ENCODE measurements at places on chromosomes 5 and 9. TPM values are rescaled to one million over a fixed set of nuclear protein-coding genes. Genes with fewer than 3 reads are reported as not detected.

GRCh38 chr9:123174887-123175518 lies 93.4 kb downstream of the STRBP start:
- no peak for DNase-seq

- no peak for DNase-seq
Observed at GRCh38 chr9:94687451-94687850, 39.0 kb upstream of the AOPEP start.

- DNase-seq: peak; percentile 13
Observed at GRCh38 chr9:36924071-36924470, 110.0 kb downstream of the PAX5 start.

DNA sequence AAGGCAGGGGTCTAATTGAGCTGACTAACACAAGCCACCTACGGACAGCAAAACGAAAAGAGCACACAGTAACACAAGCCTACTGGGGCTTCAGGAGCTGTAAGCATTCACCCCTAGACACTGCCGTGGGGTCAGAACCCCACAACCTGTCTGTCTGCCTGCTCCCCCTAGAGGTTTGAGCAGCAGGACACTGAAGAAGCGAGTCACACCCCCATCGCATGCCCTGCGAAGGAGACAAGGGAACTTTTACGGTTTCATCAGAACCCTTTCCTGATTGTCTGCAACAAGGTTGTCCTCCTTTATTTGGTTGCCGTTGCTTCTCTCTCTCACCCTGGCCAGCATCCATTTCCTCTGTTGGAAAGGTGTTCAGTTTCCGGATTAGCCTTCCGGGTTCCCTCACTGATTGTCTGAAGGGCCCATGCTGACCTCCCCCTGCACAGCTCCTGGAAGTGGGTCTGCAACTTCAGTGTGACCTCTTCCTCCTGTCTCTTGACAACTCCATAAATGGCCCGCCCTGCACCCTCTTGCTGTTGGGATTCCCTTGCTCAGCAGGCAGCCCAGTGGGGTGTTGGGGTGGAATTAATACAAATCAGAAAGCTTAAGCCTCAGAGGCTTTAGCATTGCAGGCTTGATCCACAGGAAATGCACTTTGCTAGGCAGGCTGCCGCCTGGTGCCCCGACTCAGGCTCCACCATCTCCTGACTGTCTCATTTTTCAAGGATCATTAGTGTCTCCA lies 258.9 kb upstream of the TLE4 start:
- no peak for DNase-seq

DNA sequence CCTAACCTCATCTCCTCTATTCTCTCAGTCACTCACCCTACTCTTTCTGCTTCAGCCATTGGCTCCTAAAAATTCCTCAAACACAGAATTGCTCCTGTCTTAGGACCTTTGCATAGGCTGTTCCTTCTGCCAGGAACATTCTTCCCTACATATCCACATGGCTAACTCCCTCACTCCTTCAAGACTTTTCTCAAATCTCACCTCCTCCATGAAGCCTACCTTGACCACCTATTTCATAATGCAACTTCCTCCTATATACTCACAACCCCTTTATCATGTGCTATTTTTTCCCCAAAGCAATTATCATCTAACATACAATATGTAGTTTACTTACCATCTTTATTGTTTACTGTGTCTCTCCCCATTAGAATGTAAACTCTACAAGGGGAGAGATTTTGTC lies 45.8 kb downstream of the ARL15 start:
- no peak for DNase-seq

GRCh38 chr9:17630531-17630949 lies 51.7 kb downstream of the SH3GL2 start:
- no peak for DNase-seq

- no peak for DNase-seq
Observed at GRCh38 chr5:158765407-158765806, 334.3 kb downstream of the EBF1 start.

DNA sequence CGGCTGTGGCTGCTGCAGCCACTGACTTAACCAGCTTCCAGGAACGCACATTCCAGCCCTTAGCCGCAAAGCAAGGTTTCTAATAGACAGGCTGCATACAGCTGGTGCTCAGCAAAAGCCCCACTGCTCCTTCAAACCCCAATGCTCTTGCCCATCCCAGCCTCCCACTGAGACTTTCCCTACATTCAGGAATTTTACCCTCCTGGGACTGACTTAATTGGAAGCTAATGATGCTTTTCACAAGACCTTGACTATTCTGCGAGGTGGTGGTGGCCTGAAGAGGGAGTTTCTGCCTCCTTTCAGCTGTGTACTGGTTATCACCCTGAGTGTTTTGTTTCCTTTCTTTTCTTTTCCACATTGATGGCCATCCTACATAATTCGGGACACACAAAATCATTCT lies 164.9 kb upstream of the IRX1 start:
- DNase-seq: no peak

DNA sequence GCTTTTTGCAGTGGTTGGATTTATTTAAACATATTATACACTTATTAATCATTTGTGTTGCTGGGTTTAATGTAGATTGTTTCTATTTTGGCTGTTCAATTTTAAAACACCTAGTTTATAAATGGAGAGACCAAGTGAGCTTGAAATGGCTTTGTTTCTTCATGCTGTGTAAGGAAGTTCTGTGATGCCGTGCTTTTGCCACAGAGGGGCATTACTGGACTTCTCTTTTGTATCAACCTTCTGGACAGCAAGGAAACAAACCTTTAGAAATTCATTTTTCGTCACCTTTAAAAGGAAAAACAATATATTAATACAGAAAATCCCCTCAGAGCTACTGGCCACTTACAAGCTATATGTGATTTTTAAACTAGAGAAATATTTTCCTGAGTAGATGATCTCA lies 81.9 kb downstream of the DMRTA1 start:
- DNase-seq: peak; percentile 63

DNA sequence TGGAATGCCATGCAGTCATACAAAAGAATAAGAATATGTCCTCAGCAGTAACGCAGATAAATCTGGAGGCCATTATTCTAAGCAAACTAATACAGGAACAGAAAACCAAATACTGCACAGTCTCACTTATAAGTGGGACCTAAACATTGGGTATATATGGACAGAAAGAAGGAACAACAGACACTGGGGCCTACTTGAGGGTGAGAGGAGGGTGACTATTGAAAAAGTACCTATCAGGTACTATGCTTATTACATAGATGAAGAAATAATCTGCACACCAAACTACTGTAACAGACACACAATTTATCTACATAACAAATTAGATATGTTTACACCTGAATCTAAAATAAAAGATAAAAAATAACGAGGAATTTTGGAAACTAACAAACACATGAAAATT lies 38.8 kb downstream of the MEIKIN start:
- no peak for DNase-seq

DNA sequence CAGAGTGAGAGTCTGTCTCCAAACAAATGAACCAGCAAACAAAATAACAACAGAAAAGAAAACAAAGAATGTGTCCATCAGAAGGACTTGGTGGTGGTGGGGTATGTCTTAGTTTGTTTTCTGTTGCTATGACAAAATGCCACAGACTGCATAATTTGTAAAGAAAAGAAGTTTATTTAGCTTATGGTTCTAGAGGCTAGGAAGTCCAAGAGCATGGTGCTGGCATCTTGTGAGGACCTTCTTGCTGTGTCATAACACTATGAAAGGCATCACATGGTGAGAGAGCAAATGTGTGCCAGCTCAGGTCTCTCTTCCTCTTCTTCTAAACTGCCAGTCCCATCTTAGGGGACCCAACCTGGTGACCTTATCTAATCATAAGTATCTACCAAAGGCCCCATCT lies 10.5 kb downstream of the NPR3 start:
- DNase-seq: no peak

DNA sequence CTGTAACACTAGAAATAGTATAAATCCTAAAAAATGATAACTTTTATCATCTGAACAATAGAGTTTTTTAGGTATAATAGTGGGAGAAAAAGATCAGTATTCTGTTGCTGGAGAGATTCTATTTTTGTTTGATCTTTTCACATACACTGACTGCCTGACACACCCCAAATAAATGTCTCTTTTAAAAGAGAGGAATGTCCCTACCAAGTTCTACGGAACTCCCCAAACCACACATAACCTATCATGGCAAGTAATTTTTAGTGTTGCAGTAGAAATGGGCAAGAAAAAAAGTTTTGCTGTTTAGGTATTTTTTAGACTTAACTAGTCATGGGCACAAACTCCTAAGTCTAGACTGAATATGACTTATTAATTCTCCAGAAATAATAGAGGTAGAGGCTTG lies 139.1 kb downstream of the ELAVL2 start:
- no peak for DNase-seq

DNA sequence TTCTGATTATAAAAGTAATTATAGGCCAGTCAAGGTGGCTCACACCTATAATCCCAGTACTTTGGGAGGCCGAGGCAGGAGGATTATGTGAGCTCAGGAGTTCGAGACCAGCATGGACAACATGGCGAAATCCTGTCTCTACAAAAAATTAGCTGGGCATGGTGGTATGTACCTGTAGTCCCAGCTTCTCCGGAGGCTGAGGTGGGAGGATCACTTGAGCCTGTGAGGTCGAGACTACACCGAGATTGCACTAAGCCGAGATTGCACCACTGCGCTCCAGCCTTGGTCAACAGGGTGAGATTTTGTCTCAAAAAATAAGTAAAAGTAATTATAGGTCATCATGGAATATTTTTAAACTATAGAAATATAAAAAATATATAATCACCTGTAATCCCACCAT lies 18.1 kb downstream of the IRF1 start:
- DNase-seq: no peak

DNA sequence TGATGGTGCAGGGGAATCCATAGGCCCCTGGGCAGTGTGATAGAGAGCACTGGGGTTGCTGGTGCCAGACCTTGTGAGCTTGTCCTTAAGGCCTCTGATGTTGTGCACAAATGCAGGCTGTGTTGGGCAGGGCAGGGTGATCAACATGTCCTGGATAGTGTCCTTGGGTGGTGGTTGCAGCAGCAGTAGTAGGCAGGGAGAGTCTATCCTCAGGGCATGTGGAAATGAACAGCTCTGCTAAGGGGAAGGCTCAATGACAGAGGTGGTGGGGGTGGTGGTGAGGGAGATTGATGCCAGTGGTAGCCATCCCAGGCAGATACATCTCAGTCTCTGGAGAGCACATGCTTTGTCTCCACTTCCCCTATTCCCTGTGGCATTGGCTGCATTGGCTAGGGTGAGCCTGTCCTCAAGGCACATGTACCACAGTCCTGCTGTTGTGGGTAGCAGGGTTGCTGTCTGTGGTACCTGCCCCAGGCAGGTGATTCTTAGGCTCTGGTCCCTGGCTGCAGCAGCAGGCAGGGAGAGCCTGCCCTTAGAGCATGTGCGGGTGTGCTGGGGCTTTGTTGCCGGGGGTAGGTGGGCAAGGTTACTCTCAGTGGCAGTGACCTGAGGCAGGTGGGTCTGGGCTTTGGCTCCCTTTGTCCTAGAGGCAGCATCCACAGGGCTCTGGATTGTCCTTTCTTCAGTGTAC lies 111.1 kb downstream of the WDR70 start:
- DNase-seq: no peak

DNA sequence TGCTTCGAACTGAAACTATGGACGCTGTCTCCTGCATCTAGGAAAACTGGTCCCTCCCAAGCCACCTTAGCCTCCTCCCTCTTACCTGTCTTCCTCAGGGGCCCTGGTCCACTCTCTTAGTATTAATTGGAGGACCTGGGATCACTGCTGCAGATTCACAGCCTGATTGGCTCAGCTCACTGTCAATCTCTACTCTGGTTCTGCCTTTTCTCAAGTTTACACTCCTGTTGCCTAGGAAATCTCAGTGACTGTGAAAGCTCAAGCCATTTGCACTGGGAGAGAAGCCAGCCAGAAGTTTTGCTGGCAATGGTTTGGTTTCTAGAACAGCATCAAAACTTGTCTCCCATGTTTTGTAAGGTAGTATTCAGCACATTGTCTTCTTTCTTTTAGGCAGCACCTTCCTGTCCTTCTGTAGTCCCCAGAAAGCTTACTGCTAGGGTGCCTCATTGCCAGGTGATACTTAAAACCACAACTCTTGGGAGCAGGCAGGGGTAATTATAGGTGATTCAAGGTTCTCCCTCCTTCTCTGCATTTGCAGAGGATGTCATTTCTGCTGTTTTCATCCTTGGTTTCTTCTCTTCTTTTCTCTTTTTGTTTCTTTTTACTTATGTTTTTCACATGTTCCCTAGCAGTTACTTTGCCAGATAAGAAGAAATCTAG lies at the start of gene CAPSL:
Gene CAPSL (minus strand): TSS at position 55 of the 660 bp plus-strand sequence. CDS start 17,502 bp downstream, outside the sequence.
- DNase-seq: peak; percentile 92

DNA sequence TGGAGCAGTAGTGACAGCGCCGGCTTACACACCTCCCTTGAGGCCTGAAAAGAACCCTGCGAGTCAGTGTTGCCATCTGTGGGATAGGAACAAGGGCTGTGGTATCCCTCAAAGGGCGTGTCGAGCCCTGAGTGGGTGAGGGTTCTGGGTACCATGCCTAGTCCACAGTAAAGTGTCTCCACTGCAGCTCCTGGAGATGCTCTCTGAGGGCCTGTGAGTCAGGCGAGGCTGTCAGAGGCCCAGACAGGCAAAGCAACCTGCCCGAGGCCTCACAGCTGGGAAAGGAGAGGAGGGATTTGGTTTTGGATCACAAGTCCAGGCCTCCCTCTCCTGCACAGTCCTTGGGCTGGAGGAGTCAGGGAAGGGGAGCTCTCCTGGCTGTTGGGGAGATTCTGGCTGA lies 6.1 kb downstream of the PRRX2 start:
- no peak for DNase-seq

DNA sequence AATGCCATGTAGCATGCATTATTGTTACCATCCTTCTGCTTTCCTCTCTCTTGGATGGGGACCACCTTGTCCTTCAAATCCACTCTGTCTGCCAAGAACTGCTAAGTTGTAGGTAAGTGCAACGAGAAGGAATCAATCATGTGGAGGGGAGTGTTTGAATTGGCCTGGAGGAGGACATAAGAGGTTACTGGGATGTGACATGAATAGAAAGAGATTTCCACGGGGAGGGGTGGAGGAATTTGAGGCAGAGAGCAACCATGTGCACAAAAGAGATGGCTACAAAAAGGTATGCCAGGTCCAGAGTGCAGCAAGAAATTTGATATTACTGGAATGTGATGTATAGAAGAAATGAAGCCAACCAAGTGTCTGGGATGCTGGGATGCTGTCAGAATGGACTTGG lies 648.9 kb upstream of the KLF4 start:
- no peak for DNase-seq

GRCh38 chr9:137127301-137128157 lies 11.4 kb upstream of the GRIN1 start:
- peak; percentile 50 for DNase-seq

GRCh38 chr5:1667648-1668140 lies 131.9 kb downstream of the MRPL36 start:
- DNase-seq: no peak

- no peak for DNase-seq
Observed at GRCh38 chr5:19855031-19855430, 133.0 kb downstream of the CDH18 start.

- DNase-seq: no peak
Observed at GRCh38 chr5:117880932-117881331, 1107.4 kb downstream of the DTWD2 start.

- no peak for DNase-seq
Observed at GRCh38 chr9:73780916-73781315, 629.3 kb downstream of the ANXA1 start.

GRCh38 chr5:64487283-64487682 lies 18.5 kb upstream of the RGS7BP start:
- no peak for DNase-seq

GRCh38 chr9:75027187-75028107 lies 646 bp downstream of the CARNMT1 start:
- peak; percentile 57 for DNase-seq

The CAMK4 gene
- 12.0 TPM for total RNA-seq

The OSMR gene
- total RNA-seq: 66.9 TPM

The TAF11L10 gene
- total RNA-seq: 16.4 TPM

The ZFP2 gene
- 8.7 TPM for total RNA-seq

The DMGDH gene
- total RNA-seq: 3.9 TPM

The PTPN3 gene
- 2.9 TPM for total RNA-seq

The IQGAP2 gene
- 32.3 TPM for total RNA-seq

The FSD1L gene
- total RNA-seq: 11.8 TPM

The PCA3 gene
- 8.4 TPM for total RNA-seq
